ENCODE measurements at places on chromosomes 2 and 18.

DNA sequence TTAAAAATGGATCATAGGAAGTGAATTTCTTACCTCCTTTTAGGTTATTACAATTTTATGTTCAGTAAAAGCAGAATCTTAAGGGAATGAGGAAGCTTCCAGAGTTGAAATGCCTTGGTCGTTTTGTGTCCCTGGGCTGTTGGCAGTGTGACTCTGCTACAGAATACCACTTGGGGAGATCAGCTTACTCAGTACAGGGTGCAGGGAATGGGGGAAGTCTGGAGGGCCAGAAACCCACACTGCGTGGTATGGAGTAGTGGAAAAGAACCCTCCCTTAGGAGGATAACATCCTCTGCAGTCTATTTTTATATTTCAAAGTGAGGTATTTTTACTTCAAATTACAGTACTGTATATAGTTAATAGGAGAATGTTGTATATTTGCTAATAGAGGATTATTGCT lies 51.1 kb downstream of the R3HDM1 start:
- no peak for DNase-seq

DNA sequence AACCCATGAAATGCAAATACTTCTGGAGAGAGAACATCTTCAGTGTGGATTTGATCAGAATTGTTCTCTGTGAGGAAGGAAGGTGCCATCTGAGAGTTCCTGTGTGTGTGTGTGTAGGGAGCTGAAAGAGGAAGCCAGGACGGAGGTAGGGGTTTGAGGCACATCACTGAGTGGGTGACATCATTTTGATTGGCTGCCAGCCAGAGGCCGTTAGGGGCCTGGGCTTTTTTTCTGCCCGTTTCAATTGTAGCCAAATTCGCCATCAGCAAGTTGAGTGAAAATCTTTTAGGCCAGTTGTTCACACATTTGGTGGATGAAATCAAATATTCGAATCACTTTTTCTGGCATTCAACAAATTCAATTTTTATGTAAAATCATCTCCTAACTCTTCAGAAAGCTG lies 48.9 kb downstream of the TSN start:
- no peak for DNase-seq

DNA sequence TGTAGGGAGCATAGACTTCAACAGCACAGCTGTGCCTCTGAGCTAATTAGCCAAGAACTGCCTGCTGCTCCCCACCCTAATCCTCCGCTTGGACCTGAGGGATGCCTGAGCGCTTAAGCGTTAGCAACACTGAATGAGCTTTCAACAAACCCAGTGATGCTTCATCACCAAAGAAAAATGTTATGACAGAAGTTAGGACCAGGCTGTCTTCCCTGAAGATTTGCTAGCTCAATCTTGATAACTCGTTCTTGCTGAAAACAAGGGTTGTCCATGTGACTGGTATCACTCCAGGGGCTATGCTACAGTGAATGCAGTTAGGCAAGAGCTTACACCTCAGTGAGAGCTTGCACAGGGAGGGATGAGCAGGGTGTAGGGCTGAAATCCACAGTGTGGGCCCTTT lies 190.7 kb upstream of the SIX2 start:
- no peak for DNase-seq

DNA sequence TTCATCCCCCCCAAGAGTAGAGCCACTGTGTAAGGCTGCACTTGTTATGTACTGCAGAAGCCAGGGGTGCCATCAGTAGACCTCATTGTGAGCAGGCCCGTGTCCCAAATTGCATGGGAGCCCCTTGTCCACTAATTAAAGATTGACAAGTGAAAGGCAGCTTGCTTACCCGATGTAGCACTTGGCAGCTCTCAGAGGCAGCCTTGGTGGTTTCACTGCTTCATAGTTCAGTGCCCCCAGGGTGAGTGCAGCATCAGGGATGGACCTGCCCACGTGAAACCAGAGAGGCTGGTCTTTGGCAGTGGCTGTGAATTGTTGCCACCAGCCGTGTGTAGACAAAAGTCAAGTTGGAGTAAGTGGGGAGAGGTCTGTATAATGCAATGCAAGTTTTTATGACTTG lies 13.3 kb downstream of the TUBB6 start:
- peak; percentile 7 for DNase-seq

GRCh38 chr2:75483878-75484277 lies 76.9 kb downstream of the EVA1A start:
- DNase-seq: no peak

- DNase-seq: no peak
Observed at GRCh38 chr2:47534179-47534919, 131.4 kb downstream of the MSH2 start.

GRCh38 chr2:211144078-211144477 lies 587.7 kb downstream of the CPS1 start:
- no peak for DNase-seq

DNA sequence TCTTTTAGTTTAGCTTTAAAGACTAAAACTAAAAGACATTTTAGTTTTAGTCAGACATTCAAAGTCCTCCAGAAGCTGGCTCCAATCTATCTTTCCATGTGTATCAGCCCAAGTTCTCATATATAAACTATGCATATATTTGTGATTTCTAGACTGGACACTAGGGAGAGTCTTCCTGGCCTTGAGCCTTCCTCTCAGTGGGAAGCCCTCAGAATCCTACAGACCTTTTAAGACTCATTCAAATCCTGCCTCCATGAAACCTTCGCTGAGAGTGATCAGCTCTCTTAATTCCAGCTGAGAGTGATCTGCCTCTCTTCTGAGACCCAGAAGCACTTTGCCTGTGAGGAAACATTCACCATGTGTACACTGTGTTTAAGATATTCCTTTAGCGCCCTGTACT lies 452.7 kb downstream of the TGIF1 start:
- DNase-seq: no peak

GRCh38 chr18:24170360-24170759 lies 31.5 kb downstream of the CABYR start:
- no peak for DNase-seq

GRCh38 chr2:1375794-1376193 lies 37.5 kb upstream of the TPO start:
- DNase-seq: no peak

GRCh38 chr18:77487951-77488740 lies 238.5 kb downstream of the GALR1 start:
- DNase-seq: no peak

- no peak for DNase-seq
Observed at GRCh38 chr2:39996653-39997080, 217.6 kb upstream of the THUMPD2 start.

- DNase-seq: no peak
Observed at GRCh38 chr2:121608967-121609366, 40.3 kb downstream of the CLASP1 start.

- DNase-seq: no peak
Observed at GRCh38 chr2:149451417-149452165, 121.2 kb downstream of the LYPD6 start.

DNA sequence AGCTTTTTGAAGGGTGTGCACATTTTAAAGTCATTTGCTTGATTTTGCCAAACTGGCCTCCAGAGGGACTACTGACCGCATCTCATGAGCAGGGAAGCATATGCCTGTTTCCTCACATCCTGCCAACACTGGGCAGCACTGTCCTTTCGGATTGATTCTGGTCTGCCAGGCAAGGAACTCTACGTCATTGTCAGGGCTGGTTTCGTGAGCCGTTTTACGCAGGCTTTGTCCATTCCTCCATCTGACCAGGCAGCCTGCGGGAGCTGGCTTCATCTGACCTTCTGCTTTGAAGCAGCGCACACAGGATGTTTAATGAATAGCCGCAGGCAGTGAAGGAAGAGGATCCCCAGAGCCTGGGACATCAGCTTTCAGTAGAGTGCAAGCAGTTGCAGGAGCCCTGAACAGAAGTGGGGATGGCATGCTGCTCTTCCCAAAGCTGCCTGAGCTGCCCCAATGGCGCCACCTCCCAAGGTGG lies 46.3 kb upstream of the SEMA4C start:
- no peak for DNase-seq

DNA sequence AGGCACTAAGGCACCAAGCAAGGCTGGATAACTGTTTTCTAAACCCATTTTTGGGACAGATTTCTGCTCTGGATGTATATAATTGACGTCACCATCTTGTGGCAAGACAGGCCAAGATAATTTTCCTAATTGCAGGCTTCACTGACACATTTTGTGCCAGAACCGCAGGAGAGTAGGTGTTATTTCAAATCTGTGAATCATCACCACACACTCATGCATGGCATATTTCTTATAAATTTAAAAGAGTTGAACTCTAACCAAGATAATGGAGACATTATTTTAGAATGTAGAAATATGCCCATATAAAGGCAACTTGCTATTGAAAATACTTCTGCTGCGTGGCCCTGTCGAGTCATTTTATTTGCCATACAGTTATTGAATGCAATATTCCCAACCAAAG lies 68.3 kb upstream of the ACYP2 start:
- no peak for DNase-seq
